Karpas-422 (cell line): ENCODE measurements at places on chromosomes 2 and 18. TPM values are rescaled to one million over a fixed set of nuclear protein-coding genes. Genes with fewer than 3 reads are reported as not detected.

- peak overlapping the region; percentile 84 for H3K27ac ChIP-seq
- peaks cover 43% of the 10 kb centered on the region for H3K36me3 ChIP-seq
- DNase-seq = no peak
- peaks cover 82% of the 10 kb centered on the region for H3K4me1 ChIP-seq
These were observed 8.9 kb downstream of the MAPRE2 start for GRCh38 chr18:35050028-35050546.

DNA sequence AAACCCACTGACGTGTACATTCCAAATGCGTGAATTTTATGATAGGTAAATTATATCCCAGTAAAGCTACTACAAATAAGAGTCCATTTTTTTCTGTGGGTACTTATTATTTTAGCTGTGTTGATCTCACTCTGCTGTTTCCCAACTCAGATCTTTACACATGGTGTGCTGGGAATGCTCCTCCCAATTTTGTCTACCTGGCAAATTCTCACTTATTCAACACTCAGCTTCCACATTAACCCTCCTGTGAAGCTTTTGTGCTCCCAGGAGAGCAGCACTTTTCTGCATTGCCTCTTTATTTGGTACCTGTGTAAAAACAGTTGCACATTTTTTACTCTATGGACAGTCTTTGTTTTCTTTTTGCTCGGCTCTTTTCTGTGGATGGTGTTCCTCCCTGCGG is 38.6 kb upstream of the ATP5MC3 start:
- H3K27me3 ChIP-seq = no peaks in the 10 kb centered on the region
- H3K36me3 ChIP-seq = no peaks in the 10 kb centered on the region
- no peaks in the 10 kb centered on the region for H3K4me1 ChIP-seq
- H3K4me3 ChIP-seq = no peak overlapping the region
- DNase-seq = no peak

GRCh38 chr2:178114462-178114861 is 2.2 kb downstream of the RBM45 start:
- peaks cover 10% of the 10 kb centered on the region; the same call in 1 of the 2 replicates for H3K36me3 ChIP-seq
- H3K27me3 ChIP-seq = no peaks in the 10 kb centered on the region
- no peak for DNase-seq
- peaks cover 13% of the 10 kb centered on the region for H3K4me1 ChIP-seq
- no peak overlapping the region for H3K4me3 ChIP-seq
- H3K27ac ChIP-seq = no peak overlapping the region

DNA sequence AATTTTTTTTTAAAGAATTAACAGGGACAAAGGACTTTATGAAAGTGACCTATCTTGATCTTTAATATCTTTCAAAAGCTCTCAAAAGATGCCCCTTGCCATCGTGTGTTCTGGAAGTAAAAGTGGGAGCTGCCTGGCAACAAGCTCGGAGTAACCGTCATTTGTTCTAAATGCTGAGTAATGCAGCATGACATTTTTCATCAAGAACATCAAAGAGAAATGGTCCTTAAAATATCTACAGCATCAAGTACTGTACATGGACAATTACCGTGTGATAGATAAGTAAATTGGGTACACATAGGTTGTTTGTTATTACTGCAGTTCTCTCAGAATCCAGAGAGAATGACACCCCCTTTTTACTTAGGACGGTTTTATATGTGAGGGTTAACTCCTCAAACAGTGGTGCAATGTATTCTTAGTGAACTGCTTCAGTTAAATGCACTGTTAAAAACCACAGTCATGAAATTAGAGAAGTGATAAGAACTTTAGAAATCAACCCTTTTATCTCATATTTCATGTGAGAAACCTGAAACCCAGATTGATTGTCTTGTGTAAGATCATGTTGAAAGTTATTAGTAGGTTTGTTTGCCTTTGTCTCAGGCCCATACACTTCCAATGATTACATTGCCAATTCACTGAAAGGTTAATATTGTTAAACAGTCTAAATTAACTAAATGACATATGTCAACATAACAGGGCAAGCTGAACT is 90.6 kb upstream of the HNMT start:
- no peak for DNase-seq
- no peaks in the 10 kb centered on the region for H3K27me3 ChIP-seq

- H3K27ac ChIP-seq = no peak overlapping the region
- no peak overlapping the region for H3K4me3 ChIP-seq
- no peaks in the 10 kb centered on the region for H3K4me1 ChIP-seq
- H3K27me3 ChIP-seq = no peaks in the 10 kb centered on the region
- DNase-seq = no peak
These were observed 392.7 kb upstream of the FANCL start for GRCh38 chr2:58633613-58634365.

DNA sequence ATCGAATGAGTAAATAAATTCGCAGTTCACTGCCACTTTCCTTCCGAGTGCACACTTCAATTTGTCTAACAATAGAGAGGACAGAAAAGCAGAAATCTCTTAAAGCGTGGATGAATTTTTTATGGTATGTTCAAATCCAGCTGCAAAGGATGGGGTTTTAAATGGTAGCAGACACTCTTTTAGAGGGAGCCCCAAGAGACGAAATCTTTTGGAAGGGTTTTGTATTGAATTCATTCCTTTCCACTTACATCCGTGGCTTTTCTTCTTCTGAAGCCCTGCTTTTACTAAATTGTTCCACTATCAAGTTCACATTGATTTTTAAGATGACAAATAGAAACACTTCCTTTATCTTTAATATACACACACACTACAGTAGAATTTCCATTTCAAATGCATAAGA is 680.7 kb downstream of the NR4A2 start:
- H3K36me3 ChIP-seq = no peaks in the 10 kb centered on the region
- H3K27ac ChIP-seq = no peak overlapping the region
- no peaks in the 10 kb centered on the region for H3K27me3 ChIP-seq
- H3K4me3 ChIP-seq = no peak overlapping the region
- no peaks in the 10 kb centered on the region for H3K4me1 ChIP-seq
- no peak for DNase-seq

GRCh38 chr2:64945973-64946768 is 43.0 kb upstream of the SLC1A4 start:
- no peak for DNase-seq
- no peaks in the 10 kb centered on the region for H3K27me3 ChIP-seq
- no peak overlapping the region; the same call in 1 of the 2 replicates for H3K4me3 ChIP-seq
- peaks cover 18% of the 10 kb centered on the region for H3K4me1 ChIP-seq
- H3K36me3 ChIP-seq = no peaks in the 10 kb centered on the region

DNA sequence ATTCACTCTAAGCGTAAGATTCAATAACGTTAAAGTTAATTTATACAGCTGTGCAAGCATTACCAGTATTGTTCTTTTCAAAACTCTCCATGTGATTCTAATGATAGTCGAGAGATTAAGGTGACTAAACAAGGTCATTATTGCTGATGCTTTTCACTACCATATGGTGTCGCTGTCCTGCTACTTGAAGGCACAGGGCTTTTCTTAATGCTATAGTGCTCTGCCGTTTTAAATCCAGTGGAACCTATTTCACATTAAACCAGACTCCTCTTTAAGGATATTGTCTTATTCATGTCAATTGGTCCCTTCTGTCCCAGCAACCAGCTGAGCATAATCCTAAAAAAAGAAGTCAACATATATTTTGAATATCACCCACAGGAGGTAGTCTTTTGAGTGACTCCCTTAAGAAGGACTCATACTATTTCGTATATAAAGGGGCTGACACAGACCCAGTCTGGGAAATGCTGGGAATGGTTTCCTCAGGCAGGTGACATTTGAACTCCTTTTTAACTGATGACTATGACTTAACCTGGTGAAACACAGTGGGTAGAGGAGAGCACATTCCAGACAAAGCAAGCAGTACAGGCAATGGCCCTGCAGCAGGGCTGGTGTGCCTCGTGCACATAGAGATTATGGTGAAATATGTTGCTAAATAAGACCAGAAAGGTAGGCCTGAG is 53.9 kb upstream of the CYTIP start:
- H3K4me1 ChIP-seq = no peaks in the 10 kb centered on the region
- H3K36me3 ChIP-seq = no peaks in the 10 kb centered on the region
- peak; percentile 85 for DNase-seq
- no peaks in the 10 kb centered on the region for H3K27me3 ChIP-seq
- no peak overlapping the region for H3K27ac ChIP-seq

DNA sequence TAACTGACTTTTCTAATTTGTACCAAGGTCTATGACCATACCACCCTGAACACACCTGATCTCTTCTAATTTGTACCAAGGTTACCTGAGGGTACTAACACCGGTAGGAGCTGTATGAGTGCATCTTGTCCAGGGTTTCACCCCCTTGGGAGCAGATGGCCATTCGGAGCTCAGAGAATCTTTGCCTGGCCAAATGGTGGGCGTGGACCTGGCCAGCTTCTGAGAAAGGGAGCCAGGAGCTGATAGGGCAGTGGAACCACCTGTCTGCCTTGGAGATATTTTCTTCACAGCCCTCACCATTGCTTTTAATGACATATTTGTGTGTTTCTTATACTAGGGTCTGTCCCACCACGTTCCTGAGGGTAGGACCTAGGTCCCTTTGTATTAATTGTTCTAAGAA is 188.9 kb downstream of the LDLRAD4 start:
- H3K27me3 ChIP-seq = peaks cover 4% of the 10 kb centered on the region; the same call in 1 of the 2 replicates
- no peaks in the 10 kb centered on the region for H3K4me1 ChIP-seq
- H3K36me3 ChIP-seq = no peaks in the 10 kb centered on the region
- H3K4me3 ChIP-seq = no peak overlapping the region
- no peak overlapping the region for H3K27ac ChIP-seq

- no peaks in the 10 kb centered on the region for H3K36me3 ChIP-seq
- H3K27ac ChIP-seq = no peak overlapping the region
- no peaks in the 10 kb centered on the region for H3K27me3 ChIP-seq
- no peaks in the 10 kb centered on the region for H3K4me1 ChIP-seq
These were observed 440.9 kb downstream of the IRS1 start for GRCh38 chr2:226358688-226359087.

DNA sequence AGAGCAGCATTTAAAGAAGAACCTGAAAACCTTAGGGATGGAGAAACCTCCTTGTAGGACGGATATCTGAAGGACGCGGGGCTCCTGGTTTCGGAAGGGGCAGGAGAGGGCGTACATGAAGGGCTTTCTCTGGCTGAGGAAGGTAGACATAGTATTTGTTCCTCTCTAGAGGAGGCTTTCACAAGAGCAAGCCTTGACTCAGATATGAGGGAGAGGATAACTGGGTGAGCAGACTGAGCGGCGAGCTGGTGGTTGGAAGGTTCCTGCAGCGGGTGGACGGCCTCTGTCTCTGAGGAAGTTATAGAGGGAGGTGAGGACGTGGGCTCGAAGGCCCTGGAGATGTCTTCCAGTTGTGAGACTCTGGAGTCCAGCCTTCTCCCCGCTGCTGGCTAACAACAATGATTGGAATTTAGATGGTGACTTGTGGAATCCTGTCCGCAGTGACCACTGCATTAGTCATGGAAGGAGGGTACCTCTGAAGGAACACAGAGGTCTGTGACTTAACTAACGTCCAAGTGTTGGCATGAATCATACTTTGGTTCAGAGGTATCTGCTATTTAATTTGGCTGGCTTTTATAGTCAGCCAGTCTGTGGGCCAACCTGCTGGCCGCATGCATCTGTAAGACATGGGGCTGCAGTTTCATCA is 80.9 kb downstream of the ASAP2 start:
- no peaks in the 10 kb centered on the region for H3K4me1 ChIP-seq
- H3K4me3 ChIP-seq = no peak overlapping the region
- H3K27ac ChIP-seq = no peak overlapping the region
- DNase-seq = no peak

- H3K27ac ChIP-seq = no peak overlapping the region
- no peak overlapping the region for H3K4me3 ChIP-seq
- H3K4me1 ChIP-seq = no peaks in the 10 kb centered on the region
- no peaks in the 10 kb centered on the region for H3K36me3 ChIP-seq
These were observed 1202.8 kb upstream of the ACVR2A start for GRCh38 chr2:146642066-146642465.

- no peaks in the 10 kb centered on the region for H3K4me1 ChIP-seq
- H3K4me3 ChIP-seq = no peak overlapping the region
- no peaks in the 10 kb centered on the region for H3K36me3 ChIP-seq
- no peaks in the 10 kb centered on the region for H3K27me3 ChIP-seq
- no peak overlapping the region for H3K27ac ChIP-seq
These were observed 395.1 kb upstream of the CDH19 start for GRCh38 chr18:66999003-66999402.

- H3K36me3 ChIP-seq = no peaks in the 10 kb centered on the region
- peaks cover 14% of the 10 kb centered on the region for H3K4me1 ChIP-seq
- no peak for DNase-seq
- no peak overlapping the region for H3K4me3 ChIP-seq
- H3K27me3 ChIP-seq = no peaks in the 10 kb centered on the region
These were observed 147.3 kb upstream of the UNC80 start for GRCh38 chr2:209624192-209624938.

GRCh38 chr2:69781321-69782248 is 39.7 kb downstream of the ANXA4 start:
- H3K36me3 ChIP-seq = no peaks in the 10 kb centered on the region
- no peaks in the 10 kb centered on the region for H3K27me3 ChIP-seq
- DNase-seq = no peak
- H3K27ac ChIP-seq = no peak overlapping the region
- no peak overlapping the region for H3K4me3 ChIP-seq
- peaks cover 15% of the 10 kb centered on the region for H3K4me1 ChIP-seq

- no peaks in the 10 kb centered on the region for H3K4me1 ChIP-seq
- DNase-seq = no peak
These were observed 319.2 kb downstream of the LRATD1 start for GRCh38 chr2:14951569-14952285.

GRCh38 chr2:77566582-77566981 is 44.4 kb upstream of the LRRTM4 start:
- no peak for DNase-seq
- H3K27me3 ChIP-seq = no peaks in the 10 kb centered on the region
- no peak overlapping the region for H3K4me3 ChIP-seq

The RSAD2 gene
- total RNA-seq = 2.7 and 12.4 TPM in 2 replicates

The SULT1C2 gene
- total RNA-seq = not detected in 2 replicates

The TWIST2 gene
- 0.67 TPM in 1 of 2 replicates, not detected in the other for total RNA-seq

The FHL2 gene
- total RNA-seq = 0.26 TPM in 1 of 2 replicates, not detected in the other

The DNAJC5G gene
- total RNA-seq = not detected in 2 replicates
